Naive thymus-derived CD4-positive, alpha-beta T cell (primary cell): ENCODE measurements at places on chromosomes 13 and 19.

GRCh38 chr19:13301627-13302334, 151.6 kb downstream of the IER2 start:
- DNase-seq, result no peak

- no peak for DNase-seq
Observed at GRCh38 chr13:32829676-32830335, 186.4 kb upstream of the KL start.

GRCh38 chr13:40479196-40479845, 187.1 kb downstream of the FOXO1 start:
- DNase-seq, result no peak

GRCh38 chr13:50842990-50843256, 569 bp downstream of the DLEU7 start:
- DNase-seq, result no peak

- DNase-seq, result no peak
Observed at GRCh38 chr19:19420570-19421298, 15.3 kb downstream of the GATAD2A start.

- no peak for DNase-seq
Observed at GRCh38 chr13:30418075-30418716, 4.1 kb upstream of the UBE2L5 start.
